ENCODE measurements at places on chromosomes 7 and 10.

GRCh38 chr10:121265360-121266123 lies 332.7 kb downstream of the FGFR2 start:
- DNase-seq: no peak

- no peak for DNase-seq
These were observed 212.4 kb upstream of the NPSR1 start for GRCh38 chr7:34445653-34446052.

- no peak for DNase-seq
These were observed 67.7 kb downstream of the TACR2 start for GRCh38 chr10:69348816-69349541.

DNA sequence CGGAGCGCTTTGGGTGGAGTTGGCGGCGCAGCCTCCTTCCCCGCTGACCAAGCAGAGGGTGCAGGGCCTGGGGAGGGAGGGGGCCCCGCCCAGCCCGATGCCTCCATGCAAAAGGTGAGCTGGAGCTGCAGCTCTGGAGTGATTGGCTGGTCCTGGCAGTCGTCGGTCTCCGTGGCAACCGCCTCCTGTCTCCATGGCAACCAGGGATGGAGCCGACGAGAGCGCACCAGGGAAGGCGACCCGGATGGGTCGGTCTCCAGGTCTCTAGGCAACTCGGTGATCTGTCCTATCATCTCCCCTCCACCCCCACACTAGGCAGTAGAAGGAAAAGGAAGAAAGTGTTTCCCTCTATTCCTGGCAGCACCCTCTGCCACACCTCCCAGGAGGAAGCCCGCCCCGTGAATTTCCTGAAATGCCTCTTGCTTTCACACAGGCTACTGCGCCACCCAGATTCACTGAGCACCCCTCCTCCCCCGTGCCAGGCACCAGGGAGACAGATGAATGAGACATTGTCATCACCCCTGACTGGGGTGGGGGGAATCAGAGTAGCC lies 647 bp upstream of the NACAD start:
- DNase-seq: no peak

DNA sequence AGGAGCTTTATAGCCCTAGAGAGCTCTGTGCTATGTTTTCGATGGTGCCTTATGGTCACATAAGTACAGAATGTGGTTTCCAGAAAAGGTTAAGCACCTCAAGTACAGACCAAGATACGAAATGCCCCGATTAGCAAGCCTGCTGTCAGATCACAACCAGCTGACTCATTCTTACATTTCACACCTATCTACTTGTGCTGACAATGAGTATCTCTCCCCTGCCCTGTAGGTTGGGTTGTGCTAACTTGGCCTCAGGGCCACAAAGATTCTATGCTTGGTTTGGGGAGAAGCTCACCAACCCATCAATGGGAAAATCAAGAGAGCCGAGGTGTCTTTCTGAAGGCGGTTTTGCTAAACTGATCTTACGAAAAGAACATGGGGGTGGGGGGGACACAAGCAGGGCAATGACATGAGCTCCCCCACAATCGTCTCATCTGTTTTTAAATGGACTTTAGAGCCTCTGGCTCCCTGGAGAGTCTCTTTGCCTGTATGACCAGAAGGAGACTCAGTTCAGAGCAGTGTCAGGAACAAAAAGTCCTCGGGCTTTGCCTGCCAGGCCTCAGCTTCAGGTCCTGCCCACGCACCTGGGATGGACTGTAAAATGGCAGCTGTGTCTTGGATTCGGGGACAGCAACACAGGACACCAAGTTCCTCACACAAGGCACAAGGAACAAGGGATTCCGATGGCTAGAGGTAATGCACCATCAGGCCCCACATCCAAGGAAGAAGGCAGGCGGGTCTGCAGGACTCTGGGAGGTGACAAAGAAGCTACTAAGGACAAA lies 55.1 kb downstream of the FAM53B start:
- DNase-seq: no peak

DNA sequence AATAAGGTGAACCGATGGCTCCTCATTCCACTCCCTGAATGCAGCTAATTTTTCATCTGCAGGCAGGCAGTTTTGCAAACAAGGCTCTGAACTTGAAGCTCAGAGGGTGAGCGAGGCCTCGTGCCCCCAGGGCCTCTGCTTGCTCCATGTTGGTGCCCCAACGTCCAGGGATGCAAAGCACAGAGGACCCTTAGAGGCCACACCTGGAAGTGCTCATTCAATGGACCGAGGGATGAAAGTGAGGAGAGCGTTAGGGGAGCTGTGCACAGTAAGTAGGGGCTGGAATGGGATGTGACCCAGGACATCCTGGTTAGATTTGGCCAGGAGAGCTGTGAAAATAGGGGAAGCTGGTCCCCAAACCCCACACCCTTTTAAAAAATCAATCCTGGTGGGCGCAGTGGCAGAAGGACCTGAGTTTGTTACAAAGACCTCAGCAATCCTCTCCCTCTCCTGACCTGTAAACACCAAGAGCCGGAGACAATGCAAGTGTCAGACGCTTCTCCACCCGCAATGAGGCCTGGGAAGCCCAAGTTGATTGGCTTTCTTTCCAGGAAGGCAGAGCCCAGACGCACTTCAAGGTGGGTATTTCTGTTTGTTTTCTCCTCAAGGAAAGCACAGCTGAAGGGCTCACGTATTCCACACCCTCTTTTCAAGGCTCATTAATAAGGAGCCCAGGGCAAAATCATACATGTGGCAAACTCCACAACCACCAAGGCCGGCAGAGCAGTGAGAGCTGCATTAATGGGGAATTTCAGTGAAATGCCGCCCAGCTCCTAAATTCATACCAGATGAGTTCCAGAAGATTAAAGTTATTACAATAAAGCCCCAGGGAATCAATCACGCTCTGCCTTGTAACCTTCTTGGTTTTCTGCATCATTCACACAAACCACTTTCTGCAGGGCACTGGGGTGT lies 14.1 kb upstream of the CXCL12 start:
- DNase-seq: no peak

GRCh38 chr7:137642472-137642871 lies 204.3 kb downstream of the DGKI start:
- DNase-seq: no peak

DNA sequence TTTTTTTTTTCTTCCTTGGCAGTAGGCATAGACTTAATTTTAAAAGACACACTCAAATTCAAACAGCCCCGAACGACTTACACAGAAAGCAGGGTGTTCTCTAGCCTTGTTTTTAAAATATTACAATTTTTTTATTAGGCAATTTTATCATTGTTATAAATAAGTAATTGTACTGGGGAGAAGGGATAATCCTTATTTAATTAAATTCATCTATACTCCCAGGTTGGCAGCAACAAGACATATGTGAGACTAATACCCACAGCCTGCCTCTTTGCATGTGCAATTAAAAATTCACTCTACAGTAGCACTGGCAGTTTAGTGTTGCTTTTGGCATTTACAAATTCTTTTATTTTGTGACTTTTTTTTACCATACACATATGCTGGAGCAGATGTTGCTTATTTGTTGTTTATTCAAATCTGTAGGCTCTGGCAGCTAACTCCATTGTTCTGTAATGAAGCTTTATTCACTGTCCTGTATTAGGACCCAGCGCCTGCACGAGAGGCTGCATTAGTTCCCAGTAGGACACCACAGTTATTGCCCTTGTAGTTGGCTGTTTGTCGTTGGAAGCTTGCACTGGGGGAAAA lies 84.9 kb upstream of the PPP1R17 start:
- DNase-seq: no peak

DNA sequence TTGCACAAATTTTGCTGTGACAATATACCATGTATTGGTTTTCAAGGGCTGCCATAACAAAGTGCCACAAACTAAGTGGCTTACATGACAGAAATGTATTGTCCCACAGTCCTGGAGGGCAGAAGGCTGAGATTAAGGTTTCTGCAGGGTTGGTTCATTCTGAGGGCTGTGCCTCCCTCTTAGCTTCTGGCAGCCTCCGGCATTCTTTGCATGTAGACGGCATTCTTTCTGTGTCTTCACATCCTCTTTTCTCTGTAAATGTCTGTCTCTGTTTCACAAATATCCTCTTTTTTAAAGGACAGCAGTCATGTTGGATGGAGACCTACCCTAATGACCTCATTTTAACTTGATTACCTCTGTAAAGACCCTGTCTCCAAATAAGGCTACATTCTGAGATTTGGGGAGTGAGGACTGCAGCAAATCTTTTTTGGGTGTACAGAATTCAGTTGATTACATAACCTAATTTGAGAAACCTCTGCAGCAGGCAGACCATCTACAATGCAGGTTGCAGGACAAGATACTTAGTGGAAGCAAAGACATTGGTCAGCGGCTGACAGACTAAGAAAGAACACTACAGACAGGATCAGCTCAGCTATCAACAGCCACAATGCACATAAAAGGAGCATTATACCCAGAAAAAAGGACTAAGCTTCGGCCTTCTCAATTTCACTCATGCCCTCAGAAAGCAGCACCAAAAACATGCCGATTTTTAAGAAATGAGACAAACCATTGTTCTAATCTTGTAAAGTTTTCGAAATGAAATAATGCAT lies 84.6 kb upstream of the FAM3C start:
- no peak for DNase-seq

DNA sequence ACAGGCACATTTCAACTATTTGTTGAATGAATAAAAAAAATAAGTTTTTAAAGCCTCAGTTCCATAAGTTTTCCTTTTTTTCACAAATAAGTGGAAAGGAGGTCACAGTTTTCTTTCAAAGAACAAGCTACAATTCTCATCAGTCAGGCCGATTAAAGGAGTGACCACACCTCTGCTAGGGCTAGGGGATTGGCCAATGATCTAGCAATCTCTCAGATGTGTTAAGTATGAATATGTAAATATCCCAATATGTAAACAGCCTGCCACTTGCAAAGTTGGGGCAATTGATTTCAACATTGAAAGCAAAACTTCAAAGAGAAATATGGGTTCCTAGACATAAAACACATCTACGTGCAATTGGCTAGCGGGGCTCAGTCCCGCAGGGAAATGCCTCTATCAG lies 614.9 kb downstream of the KCNMA1 start:
- DNase-seq: no peak

DNA sequence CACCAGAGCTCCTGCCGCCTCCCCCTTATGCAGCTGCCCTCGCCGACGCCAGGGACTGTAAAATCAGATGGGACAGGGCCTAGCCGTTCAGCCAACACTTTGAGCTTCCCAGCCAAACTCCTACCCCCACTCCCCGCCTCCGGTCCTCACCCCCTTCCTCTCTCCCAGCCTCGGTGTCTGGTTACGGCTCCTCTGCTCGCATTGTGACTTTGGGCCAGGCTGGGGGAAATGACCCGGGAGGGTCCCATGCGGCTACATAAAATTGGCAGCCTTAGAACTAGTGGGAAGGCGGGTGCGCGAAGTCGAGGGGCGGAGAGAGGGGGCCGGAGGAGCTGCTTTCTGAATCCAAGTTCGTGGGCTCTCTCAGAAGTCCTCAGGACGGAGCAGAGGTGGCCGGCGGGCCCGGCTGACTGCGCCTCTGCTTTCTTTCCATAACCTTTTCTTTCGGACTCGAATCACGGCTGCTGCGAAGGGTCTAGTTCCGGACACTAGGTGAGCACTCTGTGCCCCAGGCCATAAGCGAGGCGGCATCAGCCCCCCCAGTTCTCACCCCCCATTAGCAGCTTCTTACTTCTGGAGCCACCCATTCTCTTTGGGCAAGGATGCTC lies at the start of gene KAZALD1:
Gene KAZALD1 (plus strand): TSS at position 366 of the 608 bp plus-strand sequence. CDS start 604 bp downstream, outside the sequence.
- DNase-seq: no peak

DNA sequence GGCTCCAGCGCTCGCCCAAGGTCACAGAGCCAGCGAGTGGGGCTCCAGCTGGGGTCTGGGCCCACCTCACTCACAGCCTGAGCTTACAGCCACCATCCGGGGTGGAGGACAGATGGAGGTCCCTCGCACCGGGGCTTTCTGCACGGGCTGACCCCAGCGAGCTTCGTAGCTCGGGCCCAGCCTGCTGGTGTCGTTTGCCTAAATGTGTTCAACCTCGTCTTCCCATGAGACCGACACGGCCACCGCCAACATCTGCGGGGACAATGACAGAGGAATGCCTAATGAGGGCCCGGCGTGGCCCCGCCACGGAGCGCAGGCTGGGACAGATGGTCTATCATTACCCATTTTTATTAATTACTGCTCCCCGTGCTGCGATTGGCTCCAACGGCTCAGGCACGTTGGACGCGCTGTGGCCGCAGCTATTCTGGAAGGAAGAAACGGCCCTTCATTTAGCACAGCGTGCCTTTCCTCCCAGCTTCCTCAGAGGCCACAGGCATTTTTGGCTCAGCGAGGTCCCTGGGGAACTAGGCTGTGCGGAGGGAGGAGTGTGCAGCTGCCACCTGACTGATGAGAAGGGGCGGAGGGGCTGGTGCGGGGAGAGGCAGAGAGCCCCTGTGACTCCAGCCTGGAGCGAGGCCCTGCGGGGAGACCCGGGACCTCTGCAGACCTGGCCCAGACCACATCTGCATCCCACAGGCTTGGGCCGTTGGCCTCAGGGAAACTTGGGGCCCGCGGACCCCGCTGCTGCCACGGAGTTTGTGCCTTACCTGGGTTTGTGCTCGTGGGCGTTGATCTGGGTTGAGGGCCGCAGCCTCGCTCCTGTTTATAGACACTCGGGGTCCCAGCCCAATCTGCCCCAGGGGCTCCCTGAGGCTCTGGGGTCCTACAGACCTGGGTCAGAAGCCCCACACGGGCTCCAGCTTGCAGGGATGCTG lies 22.9 kb upstream of the ELFN1 start:
- DNase-seq: no peak

DNA sequence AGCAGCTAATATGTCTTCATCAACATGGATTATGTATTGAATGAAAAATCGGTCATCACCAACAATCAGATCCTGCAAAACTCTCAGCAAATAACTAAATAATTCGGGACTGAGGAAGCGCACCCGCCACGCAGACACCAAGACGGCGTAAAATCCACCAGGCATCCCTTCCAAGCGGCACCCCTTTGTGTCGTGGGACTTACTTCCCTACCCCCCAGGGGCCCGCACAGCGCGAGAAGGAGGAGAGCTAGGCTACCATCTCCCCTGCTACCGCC lies 721 bp downstream of the ARL3 start:
- DNase-seq: no peak

- no peak for DNase-seq
These were observed 146.2 kb downstream of the PTPN20 start for GRCh38 chr10:47057471-47057870.

- DNase-seq: no peak
These were observed 22.9 kb upstream of the CAMK2B start for GRCh38 chr7:44348300-44348699.

DNA sequence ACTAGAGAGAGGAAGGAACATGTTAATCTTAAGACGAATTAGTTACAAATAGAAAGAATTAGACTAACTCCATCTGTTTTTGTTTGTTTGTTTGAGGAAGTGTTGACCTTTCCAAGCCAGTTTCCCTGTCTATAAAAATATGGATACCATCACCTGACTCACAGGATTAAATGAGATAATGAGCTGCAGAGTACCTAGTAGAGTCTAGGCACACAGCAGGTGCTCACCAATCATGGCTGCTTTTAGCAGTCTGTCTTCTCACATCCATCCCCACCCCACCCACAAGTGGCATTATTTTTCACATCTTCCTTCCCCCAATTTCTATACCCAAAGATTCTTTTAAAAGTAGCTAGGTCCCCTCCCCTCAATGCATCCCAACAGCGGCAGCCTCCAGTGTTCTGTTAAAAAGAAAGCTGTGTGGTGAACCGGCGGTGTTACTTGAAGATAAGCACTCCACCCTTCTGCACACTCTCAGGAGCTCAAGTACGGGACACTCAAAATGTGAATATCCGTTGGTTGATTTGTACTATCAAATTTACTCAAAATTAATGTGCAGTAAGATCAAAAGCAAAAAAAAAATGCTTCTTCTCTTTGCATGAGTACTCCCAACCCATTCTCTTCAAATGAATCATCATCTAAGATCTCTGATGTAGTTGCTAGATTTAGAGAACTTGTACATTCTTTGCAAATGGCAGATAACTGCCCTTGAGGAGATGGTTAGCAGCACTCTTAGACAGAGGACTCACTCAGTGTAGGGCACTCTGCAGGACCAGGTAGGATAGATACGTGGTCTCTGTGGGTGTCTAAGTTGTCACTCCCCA lies 145.4 kb upstream of the ASAH2 start:
- DNase-seq: no peak

- no peak for DNase-seq
These were observed 90.7 kb downstream of the DGKI start for GRCh38 chr7:137755846-137756651.

Measured in stimulated activated CD4-positive, alpha-beta T cell treated with anti-CD3 and anti-CD28 coated beads, Interleukin-1b, Interleukin-23, amount 100 ng/mL, for 1 hour (primary cell).